ENCODE measurements at places on chromosomes 1 and 21.

GRCh38 chr1:247115141-247115510 is 11.0 kb upstream of the ZNF669 start:
- DNase-seq, result peak; percentile 30

- DNase-seq, result peak; percentile 88
Observed at GRCh38 chr21:38958323-38958705, 152.6 kb downstream of the ETS2 start.

DNA sequence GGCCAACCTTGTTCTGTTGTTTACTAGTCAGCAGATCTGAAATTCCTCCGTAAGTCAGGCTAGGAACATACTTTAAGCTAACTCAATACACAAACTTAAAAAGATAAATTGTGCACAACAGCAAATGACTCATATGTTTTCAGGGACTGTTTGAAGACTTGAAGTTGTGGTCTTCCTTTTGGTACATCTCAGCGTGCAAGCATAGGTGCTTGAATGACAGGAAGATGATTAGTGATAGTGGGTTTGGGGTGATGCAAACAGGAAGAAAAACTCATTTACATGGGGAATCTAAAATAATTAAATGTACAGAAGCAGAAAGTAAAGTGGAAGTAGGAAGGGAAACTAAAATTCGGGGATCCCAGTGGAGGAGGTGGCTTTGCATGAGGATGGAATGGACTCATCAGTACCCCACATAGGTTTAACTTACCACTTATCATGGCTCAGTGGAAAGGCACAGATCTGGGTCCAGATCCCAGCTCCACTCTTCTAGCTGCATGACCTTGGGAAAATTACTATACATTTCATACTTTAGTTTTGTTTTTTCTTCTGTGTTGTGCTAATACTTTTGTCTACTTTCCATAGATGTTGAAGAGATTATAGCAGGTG is 122.3 kb downstream of the XCL2 start:
- no peak for DNase-seq

DNA sequence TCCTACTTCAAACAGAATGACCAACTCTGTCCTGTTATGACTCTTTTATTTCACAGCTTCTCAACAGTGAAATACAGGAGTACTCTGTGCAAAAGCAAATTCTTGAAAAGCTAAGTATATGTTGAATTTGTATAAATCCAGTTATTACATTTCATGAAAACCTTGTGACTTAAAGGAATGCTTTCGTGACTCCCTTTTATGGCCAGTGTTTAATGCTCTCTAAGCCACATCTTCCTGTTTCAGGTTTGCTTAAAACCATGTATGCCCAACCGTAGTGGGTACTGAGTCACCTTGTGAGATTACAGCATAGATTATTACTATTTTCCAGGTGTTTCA is 40.2 kb upstream of the KIF1B start:
- no peak for DNase-seq

- no peak for DNase-seq
Observed at GRCh38 chr1:77539519-77540142, 142.8 kb downstream of the ZZZ3 start.

DNA sequence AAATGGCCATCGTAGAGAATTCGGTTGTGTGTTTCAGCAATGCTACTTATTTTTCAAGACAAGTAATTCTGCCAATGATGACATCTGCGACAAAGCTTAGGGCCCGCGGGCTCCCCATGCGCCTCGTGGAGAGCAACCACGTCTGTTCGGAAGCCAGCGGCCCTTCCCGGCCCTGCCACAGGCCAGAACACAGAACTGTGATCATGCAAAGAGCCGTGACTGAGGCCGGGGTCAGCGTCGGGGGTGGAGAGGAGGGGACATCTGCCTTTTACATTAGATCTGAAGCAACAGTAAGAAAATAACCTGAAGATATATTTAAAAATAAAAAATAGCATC is 103.7 kb downstream of the PGBD5 start:
- no peak for DNase-seq

DNA sequence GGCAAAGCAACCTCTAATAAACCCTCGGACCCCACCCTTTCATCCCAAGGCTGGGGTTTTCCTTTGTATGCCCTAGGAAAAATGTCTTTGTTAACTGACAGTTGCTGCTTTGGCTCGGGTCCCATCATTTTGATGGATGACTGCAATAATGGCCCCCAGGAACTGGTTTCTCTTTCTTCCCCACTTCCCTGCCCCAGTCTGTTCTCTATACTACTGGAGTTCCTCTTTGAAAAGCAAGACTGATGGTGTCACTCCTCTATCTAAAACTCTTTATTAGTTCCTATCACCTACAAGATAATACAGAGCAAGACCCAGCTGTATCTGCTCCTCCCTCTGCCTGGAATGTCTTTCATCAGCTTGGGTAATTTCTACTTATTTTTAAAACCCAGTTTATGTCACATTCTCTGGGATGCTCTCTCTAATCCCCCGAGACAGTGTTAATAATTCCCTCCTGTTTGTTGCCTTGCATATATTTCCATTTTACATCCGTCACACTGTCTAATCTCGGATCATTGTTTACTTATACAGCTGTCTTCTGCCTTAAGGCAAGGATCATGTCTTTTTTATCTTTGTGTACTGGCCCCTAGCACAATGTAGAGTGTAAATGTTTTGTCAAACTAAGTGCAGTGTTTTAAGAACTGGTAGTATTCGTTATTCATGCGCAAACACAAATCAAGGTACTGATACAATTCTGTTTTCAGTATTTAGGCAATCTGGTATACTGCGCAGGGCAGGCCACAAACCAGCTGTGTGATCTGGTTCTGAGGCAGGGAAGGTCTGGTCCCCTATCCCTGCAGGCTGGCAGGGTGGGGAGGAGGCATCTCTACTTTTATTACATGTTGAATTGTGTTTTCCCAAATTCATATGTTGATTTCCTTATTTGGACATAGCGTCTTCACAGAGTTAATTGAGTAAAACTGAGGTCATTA is 16.1 kb downstream of the SLAMF1 start:
- DNase-seq, result peak; percentile 18

GRCh38 chr1:10510520-10511493 is 36.1 kb downstream of the PEX14 start:
- peak; percentile 25 for DNase-seq

- no peak for DNase-seq
Observed at GRCh38 chr1:209103092-209103491, 480.4 kb upstream of the CAMK1G start.

- DNase-seq, result no peak
Observed at GRCh38 chr1:184608581-184608980, 146.1 kb downstream of the EDEM3 start.

- DNase-seq, result no peak
Observed at GRCh38 chr1:214990619-214991018, 91.9 kb upstream of the KCNK2 start.

DNA sequence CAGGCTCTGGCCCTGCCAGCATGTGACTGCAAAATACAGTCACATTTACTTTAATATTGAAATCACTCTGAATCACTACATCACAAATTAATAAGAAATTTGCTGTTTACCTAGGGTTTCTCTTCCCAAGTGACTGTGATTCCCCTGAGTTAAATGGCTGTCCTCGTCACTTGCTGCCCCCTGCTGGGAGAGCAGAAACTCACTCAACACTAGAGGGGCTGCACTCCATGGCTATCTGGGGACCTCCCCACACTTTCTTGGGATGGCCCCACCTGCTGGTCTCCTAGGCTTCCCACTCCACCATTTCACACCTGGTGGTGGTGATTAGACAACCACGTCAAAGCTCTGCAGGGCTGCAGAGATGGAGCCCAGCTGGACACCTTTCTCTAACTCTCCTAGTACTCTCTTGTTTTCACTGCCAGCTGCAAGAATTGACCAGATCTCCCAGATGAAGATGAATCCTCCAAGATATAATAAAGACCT is 63.4 kb downstream of the CD2 start:
- peak; percentile 36 for DNase-seq

- DNase-seq, result no peak
Observed at GRCh38 chr1:6268415-6268814, 7.5 kb upstream of the GPR153 start.

DNA sequence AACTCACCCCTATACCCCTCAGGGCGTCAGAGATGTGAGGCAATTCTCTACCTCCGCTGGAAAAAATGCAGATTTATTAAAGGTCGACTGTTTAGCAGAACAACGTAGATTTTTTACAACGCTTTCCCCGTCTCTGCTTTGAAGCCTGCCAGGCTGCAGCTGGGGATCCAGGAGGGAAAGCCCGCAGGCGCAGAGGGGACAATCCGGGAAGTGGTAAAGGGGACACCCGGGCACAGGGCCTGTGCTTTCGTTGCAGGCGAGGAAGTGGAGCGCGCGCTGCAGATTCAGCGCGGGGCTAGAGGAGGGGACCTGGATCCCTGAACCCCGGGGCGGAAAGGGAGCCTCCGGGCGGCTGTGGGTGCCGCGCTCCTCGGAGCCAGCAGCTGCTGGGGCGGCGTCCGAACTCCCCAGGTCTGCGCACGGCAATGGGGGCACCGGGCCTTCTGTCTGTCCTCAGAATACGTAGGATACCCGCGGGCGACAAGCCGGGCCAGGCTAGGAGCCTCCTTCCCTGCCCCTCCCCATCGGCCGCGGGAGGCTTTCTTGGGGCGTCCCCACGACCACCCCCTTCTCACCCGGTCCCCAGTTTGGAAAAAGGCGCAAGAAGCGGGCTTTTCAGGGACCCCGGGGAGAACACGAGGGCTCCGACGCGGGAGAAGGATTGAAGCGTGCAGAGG is 5.5 kb downstream of the SIM2 start:
- DNase-seq, result no peak

DNA sequence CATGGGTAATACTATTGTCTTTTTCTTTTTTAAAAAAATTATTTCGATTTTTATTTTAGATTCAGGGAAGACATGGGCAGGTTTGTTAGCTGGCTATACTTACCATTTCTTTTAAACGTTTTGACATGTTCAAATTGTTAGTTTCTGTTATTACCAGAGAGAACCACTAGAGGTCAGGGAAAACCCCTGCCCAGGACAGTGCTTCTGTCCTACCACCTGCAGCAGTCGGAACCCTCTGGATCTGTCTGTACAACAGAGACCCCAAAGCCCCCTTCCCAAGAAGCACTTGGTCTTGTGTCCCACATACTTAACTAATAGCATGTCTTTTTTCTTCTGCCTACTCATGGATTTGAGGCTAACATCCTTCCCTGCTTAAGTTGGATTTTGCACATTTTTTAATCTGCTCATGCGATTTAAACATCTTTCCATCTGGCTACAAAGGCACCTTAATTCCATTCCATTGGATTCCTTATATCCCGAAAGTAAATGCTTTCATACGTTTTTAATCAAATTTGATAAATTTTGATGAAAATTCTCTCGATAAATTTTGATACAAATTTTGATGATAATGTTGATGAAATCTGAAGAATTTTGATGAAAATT is 10.0 kb upstream of the C1orf115 start:
- peak; percentile 59 for DNase-seq

- no peak for DNase-seq
Observed at GRCh38 chr1:226444901-226445300, 37.0 kb upstream of the PARP1 start.

DNA sequence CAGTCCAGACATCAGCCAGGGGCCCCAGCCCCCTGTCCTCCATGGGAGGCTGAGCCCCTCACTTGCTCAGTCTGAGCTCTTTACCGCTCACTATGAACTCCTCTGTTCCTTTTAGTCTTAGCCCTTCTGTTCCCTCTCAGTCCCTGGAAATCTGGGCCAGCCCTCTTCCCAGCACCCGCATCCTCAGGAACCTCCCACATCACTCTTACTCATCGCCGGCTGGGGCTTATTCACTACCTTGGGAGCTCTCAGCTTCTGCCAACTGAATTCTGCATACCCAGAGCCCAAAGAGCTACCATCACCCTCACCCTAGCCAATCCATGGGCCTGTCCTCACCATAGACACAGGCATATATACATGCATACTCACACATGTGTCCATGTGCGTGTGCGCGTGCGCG is 11.5 kb downstream of the KNCN start:
- no peak for DNase-seq

DNA sequence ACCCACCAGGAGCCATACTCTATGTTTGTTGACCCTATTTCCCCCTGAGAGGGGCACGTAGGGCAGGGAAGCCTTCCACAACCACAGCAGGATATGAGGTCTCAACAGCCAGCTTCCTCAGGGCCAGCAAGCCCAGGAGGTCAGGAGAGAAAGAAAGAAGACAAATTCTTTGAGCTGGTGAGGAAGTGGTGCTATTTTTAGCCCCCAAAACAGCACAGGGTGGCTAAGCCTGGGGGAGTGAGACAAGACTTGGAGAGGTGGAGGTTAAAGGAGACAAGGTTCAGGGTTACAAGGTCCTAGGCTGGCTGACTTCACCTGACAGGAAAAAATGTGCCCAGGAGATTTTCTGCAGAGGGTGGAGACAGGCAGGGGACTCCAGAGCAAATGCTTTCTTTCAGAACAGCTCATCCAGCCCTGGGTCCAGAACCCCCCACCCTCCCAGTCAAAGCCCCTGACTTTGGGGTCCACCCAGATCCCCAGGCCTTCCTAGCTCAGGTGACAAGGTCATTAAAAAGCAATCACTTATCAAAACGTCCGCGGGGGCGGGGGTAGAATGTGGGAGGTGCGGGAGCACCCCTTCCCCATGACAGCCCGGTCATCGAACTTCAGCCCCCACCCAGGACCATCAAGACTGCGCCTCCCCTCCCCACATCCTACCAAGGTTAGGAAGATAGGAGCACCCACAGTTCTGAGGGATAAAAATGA is 1.3 kb downstream of the SV2A start:
- no peak for DNase-seq

DNA sequence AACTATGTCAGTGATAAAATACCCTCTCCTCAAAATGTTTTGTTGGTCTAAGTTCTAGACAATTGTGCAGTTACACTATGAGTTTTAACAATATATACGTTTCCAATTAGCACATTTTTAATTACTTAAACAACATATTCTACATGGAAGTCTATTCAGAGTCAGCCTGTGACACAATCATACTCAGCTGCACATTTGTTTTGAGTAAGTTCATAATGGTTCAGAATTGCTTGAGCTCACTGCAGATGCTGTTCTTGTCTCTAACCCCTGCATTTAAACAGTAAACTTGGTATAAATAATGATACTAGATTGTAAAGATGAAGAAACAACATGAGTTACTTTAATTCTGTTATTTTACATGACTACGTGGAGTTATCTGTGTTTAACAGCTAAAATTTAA is 30.6 kb downstream of the CDKN2C start:
- no peak for DNase-seq

- DNase-seq, result no peak
Observed at GRCh38 chr1:169491845-169492281, 6.1 kb upstream of the SLC19A2 start.

- DNase-seq, result no peak
Observed at GRCh38 chr1:75990686-75991085, 58.5 kb upstream of the ASB17 start.

- no peak for DNase-seq
Observed at GRCh38 chr1:161676441-161676840, 13.5 kb downstream of the FCGR2B start.

- DNase-seq, result no peak
Observed at GRCh38 chr1:69679965-69680364, 112.2 kb downstream of the LRRC7 start.

- DNase-seq, result peak; percentile 64
Observed at GRCh38 chr1:51192213-51192843, 43.7 kb upstream of the RNF11 start.

GRCh38 chr1:62142496-62142895 is 52.2 kb upstream of the L1TD1 start:
- no peak for DNase-seq

- no peak for DNase-seq
Observed at GRCh38 chr1:200090252-200091159, 63.0 kb downstream of the NR5A2 start.

GRCh38 chr1:241090798-241091197 is 266.2 kb downstream of the RGS7 start:
- DNase-seq, result no peak

GRCh38 chr1:228906223-228906860 is 171.1 kb downstream of the RHOU start:
- DNase-seq, result no peak

- DNase-seq, result no peak
Observed at GRCh38 chr1:174469687-174470086, 21.9 kb downstream of the GPR52 start.

All from NCI-H345 (cell line).